ENCODE measurements at places on chromosomes 3 and 15.

DNA sequence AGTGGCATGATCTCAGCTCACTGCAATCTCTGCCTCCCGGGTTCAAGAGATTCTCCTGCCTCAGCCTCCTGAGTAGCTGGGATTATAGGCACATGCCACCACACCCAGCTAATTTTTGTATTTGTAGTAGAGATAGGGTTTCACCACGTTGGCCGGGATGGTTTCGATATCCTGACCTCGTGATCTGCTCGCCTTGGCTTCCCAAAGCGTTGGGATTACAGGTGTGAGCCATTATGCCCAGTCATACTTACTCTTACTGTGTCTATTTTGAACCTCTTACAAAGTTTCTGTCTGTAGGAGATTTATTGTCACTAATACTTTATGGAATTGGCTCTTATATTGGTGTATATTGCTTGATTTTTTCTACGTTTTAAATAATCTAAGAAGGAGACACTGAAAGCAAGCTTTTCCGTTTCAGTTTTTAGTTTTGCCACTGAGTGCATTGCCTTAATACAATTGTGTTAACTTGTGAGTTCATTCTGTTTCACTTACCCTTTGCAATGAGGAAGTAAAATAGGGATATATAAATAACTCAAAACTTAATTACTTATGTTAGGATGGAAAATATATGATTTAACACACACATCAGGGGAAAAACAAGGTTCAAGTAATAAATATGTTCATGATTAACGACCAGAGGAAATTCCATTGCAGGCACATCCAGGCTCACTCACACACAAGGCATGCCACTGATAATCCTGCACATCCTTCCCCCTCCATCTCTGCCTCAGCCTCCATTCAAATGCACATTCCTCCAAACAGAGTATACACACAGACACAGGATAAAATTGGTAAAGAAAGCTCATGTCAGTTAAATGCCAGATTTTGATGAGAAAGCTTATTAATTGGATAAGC lies 279.3 kb upstream of the RASGRP1 start:
- DNase-seq = no peak

DNA sequence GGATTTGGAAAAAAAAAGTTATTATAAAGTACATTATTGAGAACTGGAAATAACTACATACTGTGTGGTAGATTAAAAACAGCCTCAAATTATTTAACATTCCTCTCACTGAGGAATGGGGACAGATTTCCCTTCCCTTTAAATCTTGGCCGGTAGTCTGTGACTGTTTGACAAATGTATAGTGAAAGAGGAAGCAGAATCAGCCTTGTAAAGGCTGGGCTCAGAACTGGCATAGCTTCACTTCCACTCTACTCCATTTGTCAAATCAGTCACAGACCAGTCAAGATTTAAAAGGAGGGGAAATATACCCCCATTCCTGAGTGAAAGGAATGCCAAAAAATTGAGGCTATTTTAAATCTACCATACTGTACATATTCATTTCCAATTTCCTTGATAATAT lies 18.2 kb upstream of the B4GALT4 start:
- peak; percentile 63 for DNase-seq

DNA sequence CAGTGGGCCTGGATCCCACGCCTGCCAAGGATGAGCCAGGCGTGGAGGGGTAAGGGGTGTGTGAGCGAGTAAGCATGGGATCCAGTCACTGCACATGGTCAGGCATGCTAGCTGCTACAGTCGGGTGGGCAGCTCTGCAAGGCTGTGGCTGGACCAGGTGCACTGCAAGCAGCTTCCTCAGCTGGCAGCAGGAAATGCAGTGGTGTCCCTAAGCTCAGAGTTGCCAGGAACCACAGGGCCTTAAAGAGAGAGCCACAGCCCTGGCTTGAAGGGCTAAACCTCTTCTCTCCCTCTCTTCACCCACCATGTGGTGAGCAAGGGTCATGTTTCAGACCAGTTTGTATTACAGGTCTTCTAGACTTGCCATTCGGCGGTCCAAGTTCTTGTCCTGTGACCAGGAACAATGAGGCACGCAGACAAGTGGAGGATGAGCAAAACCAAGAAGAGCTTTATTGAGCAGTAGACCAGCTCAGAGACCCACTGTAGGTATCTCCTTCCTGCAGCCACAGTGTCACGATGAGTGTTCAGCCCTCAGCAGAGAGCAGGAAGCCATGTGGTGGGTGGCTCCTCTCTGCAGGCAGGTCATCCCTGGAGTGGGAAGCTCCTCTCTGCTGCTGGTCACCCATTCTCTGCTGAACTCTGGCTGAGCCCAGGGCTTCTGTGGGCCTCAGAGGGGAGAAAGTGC lies 511.9 kb downstream of the PYDC2 start:
- DNase-seq = no peak

DNA sequence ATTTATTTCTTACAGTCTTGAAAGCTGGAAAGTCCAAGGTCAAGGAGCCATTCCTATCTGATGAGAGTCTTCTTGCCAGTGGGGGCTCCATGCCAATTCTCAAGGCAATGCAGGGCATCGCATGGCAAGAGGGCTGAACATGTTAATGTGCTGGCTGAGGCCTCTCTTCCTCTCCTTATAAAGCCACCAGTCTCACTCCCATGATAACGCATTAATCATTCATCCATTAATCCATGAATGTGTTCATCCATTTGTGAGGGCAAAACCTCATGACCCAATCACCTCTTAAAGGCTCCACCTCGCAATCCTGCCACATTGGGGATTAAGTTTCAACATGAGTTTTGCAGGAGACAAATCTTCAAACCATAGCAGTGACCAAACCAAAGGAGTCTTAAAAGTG lies 118.3 kb downstream of the PROS1 start:
- DNase-seq = no peak

DNA sequence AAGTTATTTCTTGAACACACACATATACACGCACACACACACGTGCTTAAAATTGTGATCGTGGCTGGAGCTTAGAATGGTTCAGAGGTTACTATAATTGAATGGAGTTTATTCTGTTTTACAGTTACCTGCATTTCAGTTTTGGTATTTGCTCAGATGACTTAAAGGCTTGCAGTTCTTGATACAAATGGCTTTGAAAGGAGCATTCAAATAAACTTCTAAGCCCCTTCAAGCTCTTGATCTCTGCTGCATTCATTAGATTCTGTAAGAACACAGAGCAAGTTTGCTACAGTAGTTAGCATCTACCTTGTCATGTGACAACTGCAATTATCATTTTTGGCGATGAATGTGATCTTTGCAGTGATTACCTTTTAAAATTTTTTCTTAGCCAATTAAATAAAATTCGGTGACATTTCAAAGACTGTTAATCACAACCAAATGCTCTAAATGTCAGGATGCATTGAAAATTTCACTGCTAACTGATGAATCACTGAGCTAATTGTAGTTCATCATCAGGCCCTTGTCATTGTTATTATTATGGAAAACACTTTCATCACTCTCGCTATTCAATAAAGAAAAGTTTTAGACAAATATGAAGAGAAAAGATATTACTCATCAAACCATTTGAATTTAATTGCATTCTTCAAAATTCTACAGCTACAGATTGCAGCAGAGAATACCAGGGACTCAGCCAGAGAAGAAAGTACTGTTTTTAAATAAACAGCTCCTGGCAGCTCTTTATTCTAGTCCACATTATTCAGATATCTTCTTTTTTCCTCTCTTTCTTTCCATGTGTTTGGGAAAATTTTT lies 296.1 kb downstream of the LRTM1 start:
- DNase-seq = no peak

DNA sequence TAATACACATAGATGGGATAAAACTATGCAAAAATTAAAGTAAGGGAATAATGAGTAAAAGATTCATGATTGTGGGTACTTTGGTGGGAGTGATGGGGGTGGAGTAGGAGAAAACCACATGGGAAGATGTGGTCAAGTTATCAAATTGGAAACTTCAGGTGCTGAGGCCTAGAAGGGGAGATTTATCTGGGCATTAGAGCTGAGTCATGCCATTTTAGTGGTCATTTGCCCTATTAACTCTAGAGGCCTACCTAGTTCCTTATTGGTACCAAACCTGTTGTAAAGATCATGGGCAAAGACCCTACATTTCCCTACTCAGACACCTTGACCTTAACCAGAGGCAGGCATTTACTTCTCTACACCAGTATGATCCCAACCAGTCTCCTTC lies 125.9 kb upstream of the BCL6 start:
- no peak for DNase-seq

DNA sequence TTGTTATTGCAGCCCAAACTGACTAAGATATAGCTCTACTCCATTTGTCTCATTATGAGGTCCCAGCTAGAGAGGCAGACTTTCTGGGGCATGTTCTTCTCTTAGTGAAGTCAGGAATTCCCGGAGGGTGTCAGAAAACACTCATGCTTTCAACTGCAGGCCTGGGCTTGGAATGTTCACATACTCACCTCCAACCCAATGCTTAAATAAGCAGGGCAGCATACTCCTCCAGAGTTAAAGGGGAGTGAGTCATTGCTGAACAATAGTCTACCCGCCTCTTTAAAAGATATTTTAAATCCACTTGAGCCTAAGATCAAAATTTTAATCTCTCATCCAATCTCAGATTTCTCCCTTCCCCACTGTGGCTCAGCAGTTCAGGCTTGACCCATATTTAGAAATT lies 167.8 kb upstream of the DPH6 start:
- DNase-seq = no peak

DNA sequence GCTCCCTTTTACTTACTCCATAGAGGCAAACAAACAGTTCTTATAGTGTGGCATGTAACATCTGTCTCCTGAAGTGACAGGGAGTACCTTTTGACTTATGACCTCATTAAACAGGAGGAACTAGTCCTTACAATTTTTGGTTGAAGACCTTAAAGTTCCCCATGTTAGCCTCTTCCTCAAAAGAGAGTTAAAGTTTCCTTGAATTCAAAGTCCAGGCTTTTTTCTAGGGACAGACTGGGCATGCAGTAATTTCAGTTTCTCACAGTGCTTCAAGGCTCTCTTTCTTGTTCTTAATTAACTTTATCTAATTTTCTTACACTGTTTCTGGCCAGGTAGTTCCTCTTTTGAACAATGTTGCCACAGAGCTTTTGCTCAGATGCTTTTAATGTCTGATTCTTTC lies 12.1 kb downstream of the GOLM2 start:
- DNase-seq = peak; percentile 60

DNA sequence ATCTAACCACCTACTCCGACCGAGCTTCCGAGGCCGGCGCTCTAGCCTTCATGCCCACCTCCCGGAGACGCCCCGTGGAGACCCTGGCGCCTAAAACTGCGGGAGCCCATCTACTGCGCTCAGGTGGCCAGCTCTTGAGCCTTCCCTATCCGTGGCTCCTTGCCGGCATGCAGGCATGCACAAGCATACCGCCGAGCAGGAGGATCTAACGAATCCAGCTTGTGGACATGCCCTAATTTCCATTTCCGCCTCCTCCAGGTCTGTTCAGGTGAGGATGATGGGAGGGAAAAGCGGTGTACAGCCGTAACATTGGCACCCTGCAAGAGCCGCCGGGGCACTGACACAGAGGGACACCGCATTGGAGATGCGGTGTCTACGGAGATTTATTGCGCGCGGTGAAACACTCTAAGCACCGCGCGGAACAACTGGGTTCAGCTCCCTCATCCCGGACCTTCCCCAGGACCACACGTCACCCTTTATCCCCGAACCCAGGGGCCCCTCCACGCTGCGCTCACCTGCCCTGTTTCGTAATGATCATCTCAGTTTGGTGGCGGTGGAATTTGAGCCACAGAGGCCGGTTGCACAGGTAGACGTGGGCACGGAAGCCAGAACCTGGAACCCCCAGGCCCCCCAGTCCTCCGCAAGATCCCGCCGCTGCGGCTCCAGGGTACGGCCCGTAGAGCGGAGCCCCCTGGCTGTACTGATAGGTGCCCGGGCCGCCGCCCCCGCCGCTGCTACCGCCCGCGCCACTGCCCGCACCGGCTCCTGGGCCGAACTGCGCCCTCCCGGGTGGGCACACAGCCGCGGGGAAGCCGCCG lies 1.0 kb downstream of the EOMES start:
- DNase-seq = peak; percentile 10

DNA sequence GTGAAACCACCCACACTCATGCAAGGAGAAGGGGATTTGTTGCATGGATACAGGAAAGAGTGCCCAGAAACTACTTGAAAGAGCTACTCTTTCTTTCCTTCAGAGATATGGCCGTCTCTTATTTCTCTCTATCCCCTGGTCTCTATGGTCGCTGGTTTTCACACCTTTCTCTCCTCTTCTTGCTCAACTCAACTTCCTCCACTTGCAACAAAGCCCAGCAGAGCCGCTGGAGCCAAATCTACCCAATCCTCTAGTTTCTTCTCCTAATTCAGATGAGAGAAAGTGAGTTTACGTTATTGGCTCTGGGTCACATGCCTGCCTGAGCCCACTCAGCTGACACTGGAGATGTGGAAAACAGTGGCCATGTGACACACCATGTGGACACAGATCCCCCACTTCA lies 215.2 kb downstream of the OSBPL10 start:
- no peak for DNase-seq

- no peak for DNase-seq
Measured at GRCh38 chr15:38702178-38702912, 137.7 kb upstream of the RASGRP1 start.

DNA sequence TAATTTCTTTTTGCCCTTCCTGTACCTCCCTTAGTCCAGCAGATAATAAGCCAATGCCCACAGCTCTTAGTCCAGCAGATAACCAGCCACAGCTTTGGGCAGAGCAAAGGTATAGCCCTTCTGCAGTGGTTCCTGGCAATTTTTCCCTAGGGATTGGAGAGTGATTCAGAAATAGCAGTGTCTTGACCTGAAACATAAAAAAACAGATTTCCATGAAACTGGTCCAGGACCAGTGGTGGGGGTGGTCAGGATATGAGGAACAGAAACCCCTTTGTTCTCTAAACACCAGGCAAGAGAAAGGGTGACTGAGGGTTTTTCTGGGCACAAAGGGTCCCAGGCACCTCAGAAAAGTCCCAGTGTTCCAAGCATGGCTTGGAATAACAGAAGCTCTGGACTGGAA lies 103.4 kb downstream of the ARRDC4 start:
- DNase-seq = no peak

DNA sequence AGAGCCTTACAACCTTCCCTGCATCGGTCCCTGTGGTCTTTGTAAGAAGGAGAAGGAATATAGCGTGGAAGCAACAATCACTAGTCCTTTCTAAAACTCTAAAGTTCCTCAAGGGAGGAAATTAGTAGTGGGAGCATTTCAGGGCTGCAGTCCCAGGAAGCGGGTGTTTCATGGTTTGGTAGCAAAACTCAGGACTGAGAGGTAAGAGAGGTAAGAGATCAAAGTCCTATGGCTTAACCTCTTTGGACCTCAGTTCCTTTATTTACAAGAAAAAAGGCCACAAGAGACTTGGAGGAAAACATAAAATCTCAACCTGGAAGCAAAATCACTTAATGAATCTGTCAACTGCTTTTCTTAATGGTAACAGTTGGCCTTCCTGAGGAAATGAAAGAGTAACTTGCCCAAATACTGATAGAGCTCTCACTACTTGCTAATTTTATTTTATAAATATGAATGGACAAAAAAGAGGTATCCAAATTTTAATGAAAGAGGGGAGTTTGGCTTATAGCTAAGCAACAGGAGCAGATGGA lies 14.3 kb downstream of the LRRC28 start:
- no peak for DNase-seq

- peak; percentile 11 for DNase-seq
Measured at GRCh38 chr3:104523136-104523535, 843.6 kb upstream of the ALCAM start.

- no peak for DNase-seq
Measured at GRCh38 chr3:67601385-67601784, 53.0 kb downstream of the SUCLG2 start.

GRCh38 chr15:58506783-58507668 lies 75.2 kb downstream of the LIPC start:
- peak; percentile 94 for DNase-seq

Measured in KBM-7 (cell line).